ENCODE measurements at places on chromosomes 12 and 14.

- DNase-seq, result no peak
Measured at GRCh38 chr12:52160200-52160599, 31.6 kb downstream of the KRT80 start.

- no peak for DNase-seq
Measured at GRCh38 chr14:25461780-25462179, 411.8 kb upstream of the STXBP6 start.

DNA sequence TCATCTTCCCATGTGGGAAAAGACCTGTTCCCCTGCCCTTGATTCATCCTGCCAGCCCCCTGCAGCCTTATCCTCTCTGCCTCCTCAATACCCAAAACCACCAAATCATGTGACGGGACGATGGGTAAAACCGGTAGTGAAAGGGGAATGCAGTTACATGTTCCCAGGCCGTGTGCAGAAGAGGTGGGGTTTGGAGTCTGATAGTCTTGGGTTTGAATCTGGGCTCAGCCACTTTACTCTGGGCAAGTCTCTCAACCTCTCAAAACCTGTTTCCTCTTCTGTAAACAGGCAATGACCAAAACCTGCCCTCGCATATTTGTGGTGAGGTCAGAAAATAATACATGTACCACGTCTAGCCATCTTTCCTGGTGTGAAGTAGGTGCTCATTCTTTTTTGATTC is 123.0 kb downstream of the PLXNC1 start:
- no peak for DNase-seq

DNA sequence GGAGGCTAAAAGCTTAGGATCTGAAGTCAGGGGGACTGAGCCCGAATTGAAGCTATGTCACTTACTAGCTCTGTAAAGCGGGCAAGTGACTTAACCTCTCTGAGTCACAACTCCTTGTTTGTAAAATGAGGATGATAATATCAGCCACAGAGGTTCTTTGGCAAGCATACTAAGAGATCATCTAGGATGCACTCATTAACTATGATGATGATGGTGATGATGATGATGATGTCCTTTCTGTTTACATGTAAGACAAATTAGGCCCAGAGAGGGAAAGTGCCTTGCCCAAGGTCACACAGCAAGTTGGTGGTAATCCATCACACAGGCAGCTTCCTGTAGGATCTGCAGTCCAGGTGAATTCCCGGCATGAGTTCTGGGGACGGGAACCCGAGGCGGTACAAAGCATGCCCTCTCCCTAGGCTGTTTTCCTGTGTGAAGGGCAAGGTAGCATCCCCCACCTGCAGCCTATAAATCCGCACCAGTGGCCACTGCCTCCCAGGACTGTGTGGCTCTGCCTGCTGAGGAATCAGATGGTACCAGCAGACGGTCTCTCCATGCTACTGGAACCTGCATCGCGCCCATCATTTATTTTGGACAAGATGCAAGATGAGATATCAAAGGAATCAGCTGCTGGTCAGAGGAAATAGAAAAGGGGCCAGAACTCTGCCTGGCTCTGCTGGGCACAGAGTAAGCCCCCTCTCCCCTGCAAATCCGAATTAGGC is 55.2 kb downstream of the MAP1LC3B2 start:
- no peak for DNase-seq

DNA sequence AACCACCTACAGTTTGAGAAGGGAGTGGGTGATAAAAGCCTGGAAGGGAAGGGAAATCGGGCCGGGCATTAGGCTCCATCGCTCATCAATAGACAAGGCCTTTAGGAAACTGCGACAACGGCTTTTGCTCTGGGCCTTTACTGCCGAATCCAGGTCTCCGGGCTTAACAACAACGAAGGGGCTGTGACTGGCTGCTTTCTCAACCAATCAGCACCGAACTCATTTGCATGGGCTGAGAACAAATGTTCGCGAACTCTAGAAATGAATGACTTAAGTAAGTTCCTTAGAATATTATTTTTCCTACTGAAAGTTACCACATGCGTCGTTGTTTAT is 261 bp upstream of the RNU7-1 start:
- peak; percentile 92 for DNase-seq

DNA sequence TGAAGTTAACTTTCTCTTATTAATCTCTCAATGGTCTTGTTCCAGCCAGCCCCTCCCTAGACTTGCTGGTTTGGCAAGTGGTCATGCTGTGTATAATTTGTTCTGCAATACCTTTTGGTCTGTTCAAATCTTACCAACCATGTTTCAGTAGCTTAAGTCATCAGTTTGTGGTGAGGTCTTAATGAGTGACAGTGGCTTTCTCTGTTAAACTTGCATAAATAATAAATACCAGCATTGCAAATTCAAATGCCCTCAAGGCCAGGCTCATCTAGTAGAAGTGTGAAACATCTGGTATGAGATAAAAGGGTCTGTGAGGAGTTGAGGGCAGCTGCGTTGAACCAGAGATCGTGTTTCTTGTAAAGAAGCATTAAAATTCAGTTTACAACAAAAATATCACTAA is 319.5 kb downstream of the TMEM117 start:
- no peak for DNase-seq

GRCh38 chr14:90720832-90721231 is 95.4 kb downstream of the TTC7B start:
- no peak for DNase-seq

GRCh38 chr12:91918431-91918830 is 227.2 kb downstream of the BTG1 start:
- DNase-seq, result no peak

DNA sequence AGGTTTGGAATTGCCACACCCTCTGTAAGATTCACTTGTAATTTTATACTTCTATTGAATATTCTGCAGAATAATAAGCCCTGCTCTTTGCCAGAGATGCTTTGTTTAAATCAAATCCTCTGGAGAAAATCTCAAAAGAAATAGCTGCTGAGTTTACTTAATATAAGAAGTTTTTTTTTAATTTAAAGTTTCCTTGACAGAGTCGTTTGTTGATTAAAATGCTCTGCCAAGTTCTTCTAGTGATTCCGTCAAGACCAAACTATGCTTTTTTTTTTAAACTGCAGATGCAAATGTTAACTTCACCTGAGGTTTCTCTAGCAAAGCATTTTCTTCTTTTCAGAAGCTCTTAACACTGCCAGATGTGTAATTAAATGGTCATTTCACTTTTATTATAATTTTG is 13.4 kb upstream of the NAV3 start:
- no peak for DNase-seq

- no peak for DNase-seq
Measured at GRCh38 chr12:89328151-89329030, 23.9 kb downstream of the DUSP6 start.

- peak; percentile 92 for DNase-seq
Measured at GRCh38 chr14:103871596-103872480, 24.5 kb upstream of the PPP1R13B start.

GRCh38 chr14:83548061-83548839 is 1981.7 kb upstream of the FLRT2 start:
- no peak for DNase-seq

DNA sequence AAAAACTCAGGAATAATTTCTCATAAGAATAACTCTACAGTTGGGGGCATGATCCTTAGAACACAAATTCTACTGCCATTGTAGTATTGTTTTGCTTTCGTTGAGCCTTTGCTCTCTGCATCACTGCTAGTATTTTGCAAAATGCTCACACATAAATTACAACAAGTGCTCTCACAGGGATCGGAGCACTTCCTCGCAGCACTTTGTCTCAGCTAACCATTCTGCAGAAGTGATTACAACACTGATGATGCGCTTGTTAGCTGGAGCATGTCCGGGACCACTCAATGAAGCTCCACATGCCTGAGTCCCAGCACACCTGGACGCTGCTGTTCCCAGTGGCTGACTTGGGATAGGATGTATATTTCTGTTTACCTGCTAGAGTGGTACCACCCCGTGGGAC is 31.6 kb downstream of the MOAP1 start:
- DNase-seq, result no peak

DNA sequence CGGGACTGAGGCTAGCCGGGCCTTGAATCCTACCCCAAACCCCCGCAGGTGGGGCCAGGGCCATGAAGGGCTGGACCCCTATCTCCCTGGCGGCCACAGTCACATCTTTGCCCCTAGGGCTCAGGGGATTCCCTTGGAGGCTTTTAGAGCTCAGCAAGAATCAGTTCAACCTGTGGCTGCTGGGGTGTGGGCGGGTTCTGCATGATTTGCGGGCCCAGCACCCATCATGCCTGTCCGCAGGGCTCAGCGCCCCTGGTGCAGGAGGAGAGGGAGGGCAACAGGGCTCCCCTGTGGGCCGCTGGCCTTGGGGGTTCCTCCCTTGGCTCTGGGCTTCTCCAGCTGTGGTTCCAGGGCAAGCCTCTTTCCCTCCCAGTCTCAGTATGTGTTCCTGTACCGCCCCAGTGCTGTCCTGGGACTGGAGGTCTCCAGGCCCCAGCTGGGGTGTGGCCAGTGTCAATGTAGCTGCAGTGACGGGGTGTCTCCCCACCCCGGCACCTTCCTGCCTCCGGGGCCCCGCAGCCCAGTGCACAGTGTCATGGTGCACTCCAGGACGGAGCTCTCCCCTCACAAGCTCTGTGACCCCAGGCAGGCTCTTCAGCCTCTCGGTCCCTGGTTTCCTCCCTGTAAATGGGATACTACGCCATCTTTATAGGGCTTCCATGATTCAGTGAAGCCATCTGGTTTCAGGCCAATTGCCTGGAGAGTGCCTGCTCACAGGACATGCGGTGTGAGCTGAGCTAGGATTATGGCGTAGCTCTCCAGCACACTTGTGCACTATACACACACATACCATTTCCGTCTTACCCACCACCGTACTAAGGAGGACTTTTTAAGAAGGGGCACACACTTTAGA is 9.9 kb upstream of the LBHD2 start:
- peak; percentile 58 for DNase-seq

GRCh38 chr12:43551279-43551970 is 578 bp downstream of the ADAMTS20 start:
- no peak for DNase-seq

- DNase-seq, result peak; percentile 79
Measured at GRCh38 chr14:96362071-96362964, 823 bp downstream of the ATG2B start.

- no peak for DNase-seq
Measured at GRCh38 chr14:99850709-99851108, 57.5 kb downstream of the EML1 start.
